Pancreas (tissue), 10 donors: ENCODE measurements at places on chromosomes 5 and 9. TPM values are rescaled to one million over a fixed set of nuclear protein-coding genes. Genes with fewer than 3 reads are reported as not detected.
A peak's percentile ranks its signal among the peaks of the same experiment; 100 is the strongest.

IRX2 gene
- total RNA-seq = 2.6 TPM

GRM6 gene
- not detected for total RNA-seq

ZFR gene
- total RNA-seq = 33.4 TPM

EIF4E1B gene
- not detected for total RNA-seq

NDST1 gene
- 42.7 TPM for total RNA-seq

KIF4B gene
- total RNA-seq = not detected

GRCh38 chr5:97355775-97356174 is 172.7 kb upstream of the RIOK2 start:
- no peaks in the 10 kb centered on the region for H3K4me1 ChIP-seq
- H3K36me3 ChIP-seq = no peaks in the 10 kb centered on the region
- no peak overlapping the region for H3K27ac ChIP-seq
- H3K27me3 ChIP-seq = no peaks in the 10 kb centered on the region

DNA sequence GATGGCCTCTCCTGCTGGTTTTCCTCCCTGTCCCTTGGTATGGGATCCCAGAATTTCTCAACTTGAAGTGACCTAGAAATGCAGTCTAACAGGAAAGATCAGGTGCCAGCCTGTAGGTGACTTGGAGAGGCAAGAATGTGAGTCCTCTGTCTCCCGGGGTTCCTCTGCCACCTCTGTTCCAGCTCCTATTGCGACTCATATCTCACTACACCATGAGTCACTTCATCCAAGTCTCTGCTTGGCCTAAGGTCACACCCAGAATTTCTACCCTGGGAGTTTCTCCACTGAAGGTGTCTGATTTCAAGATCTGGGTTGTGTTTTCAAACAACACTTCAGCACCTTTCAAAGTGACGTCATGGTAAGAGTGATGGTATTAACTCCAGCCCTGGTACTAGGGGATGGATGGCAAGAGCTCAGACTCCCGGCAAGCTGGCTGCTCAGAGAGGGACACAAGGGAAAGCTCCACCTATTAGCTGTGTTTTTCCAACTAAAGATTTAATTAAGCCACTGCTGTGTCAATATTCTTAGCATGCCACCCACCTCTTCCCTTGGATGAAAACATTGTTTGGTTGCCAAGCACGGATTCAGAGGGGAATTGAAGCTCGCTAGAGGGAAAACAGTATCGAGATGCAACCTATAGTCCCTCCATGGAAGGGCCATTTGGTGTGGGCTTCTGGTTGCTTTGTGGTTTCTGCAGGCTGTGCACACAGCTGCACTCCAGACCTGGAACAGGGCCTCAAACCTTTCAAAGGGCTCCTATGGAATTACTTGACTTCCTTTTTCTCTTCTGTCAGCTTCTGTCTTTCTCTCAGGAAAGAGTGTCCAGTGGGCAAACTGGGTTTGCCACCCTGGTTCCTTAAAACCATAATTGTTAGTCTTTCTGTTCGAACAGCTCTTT is 205.7 kb downstream of the GAS1 start:
- no peak for DNase-seq
- no peaks in the 10 kb centered on the region for H3K4me1 ChIP-seq
- H3K36me3 ChIP-seq = no peaks in the 10 kb centered on the region
- no peak overlapping the region for H3K27ac ChIP-seq
- no peak overlapping the region for H3K4me3 ChIP-seq

GRCh38 chr5:68180121-68181038 is 35.2 kb upstream of the PIK3R1 start:
- H3K36me3 ChIP-seq = no peaks in the 10 kb centered on the region
- no peak overlapping the region for H3K4me3 ChIP-seq
- peak; percentile 37 for DNase-seq
- no peaks in the 10 kb centered on the region for H3K27me3 ChIP-seq
- no peak overlapping the region for H3K27ac ChIP-seq

GRCh38 chr5:52702877-52703276 is 84.8 kb upstream of the ITGA1 start:
- H3K27ac ChIP-seq = no peak overlapping the region
- H3K27me3 ChIP-seq = no peaks in the 10 kb centered on the region
- no peak overlapping the region for H3K4me3 ChIP-seq
- DNase-seq = no peak
- no peaks in the 10 kb centered on the region for H3K36me3 ChIP-seq
- no peaks in the 10 kb centered on the region for H3K4me1 ChIP-seq

DNA sequence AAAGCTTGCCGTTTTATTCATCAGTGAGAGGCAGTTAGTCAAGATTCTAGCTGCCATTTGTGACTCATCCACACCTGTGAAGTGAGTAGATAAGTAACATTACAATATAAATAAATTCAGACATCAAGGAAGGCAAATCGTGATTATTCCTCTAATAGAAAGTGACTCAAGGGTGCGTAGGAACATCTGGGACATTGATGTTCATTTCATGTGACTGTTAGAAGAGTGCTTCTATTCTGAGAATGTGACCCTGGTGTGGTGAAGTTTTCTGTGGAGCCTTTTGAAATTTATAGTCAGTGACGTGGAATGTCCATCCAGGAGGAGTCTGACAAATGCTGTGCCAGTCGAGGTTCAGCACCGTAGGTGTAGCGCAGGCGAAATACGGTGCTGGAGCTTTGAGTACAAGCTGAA is 48.4 kb upstream of the FAM240B start:
- H3K27ac ChIP-seq = no peak overlapping the region
- no peaks in the 10 kb centered on the region for H3K4me1 ChIP-seq
- no peaks in the 10 kb centered on the region for H3K27me3 ChIP-seq
- H3K4me3 ChIP-seq = no peak overlapping the region
- no peaks in the 10 kb centered on the region for H3K36me3 ChIP-seq

DNA sequence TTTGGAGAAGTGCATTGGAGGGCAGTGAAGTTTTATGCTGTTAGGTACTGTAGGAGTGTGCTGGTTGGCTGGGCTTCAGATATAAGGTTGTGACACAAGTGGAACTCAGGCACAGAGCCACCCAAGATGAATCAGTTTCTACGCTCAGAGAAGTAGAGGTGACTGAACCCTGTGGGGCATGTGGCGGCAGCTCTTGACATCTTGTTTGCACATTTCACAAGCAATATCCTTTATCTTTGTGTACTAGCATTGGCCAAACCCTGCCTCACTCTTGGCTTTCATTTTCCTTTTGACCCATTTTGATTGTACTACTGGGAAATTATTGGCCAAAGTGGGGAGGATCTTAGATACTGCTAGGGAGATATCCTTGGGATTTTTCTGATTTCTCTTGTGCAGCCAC is 110.0 kb downstream of the PSAT1 start:
- no peaks in the 10 kb centered on the region for H3K27me3 ChIP-seq
- H3K27ac ChIP-seq = no peak overlapping the region
- H3K4me1 ChIP-seq = no peaks in the 10 kb centered on the region
- DNase-seq = peak; percentile 42
- no peaks in the 10 kb centered on the region for H3K36me3 ChIP-seq

- no peaks in the 10 kb centered on the region for H3K4me1 ChIP-seq
- no peaks in the 10 kb centered on the region for H3K27me3 ChIP-seq
- DNase-seq = no peak
Observed at GRCh38 chr5:1549475-1550030, 25.8 kb upstream of the LPCAT1 start.

- no peaks in the 10 kb centered on the region for H3K27me3 ChIP-seq
- no peaks in the 10 kb centered on the region for H3K4me1 ChIP-seq
- H3K27ac ChIP-seq = no peak overlapping the region
- DNase-seq = no peak
Observed at GRCh38 chr9:3648722-3649246, 123.0 kb upstream of the RFX3 start.

DNA sequence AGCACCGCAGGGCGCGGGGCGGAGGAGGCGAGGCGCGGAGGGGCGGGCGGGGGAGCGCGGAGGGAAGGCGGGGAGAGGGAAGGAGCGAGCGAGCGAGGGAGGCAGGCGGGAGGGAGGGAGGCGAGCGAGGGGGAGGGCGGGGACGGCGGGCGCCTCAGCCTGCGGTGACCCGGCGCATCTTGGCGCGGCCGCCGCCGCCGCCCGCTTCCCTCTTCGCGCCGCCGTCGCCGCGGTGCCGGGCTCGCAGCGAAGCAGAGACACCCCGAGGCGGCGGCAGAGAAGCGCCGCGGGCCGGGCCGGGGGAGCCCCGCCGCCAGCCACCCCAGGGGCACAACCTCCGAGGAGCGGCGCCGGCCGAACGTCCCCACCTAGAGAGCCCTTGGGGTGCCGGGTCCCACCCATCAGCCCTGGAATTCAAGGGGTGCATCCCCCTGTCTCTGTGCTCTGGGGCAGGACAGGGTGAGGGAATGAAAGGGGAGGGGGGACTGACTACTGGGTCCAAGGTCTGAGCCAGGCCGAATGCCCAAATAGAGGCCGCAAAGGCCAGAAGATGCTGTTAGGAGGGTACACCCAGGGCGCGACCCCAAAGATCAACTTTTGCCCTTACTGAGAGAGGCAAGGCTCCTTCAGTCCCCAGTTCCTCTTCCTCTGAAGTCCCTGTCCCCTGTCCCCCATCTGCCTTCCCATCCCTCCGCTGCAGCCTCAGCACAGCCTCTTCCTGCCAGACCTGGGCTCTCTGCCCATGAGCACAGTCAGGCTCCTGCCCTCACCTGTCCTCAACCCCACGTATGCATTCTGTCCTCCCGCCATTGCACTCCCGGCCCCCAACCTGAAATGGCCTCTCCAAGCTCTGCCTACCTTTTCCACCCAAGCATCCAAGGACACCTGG is at the start of gene ADAMTS2:
Gene ADAMTS2 (minus strand): TSS at position 29 of the 889 bp plus-strand sequence. CDS start 133 bp downstream, outside the sequence.
- DNase-seq = no peak
- H3K27me3 ChIP-seq = no peaks in the 10 kb centered on the region
- H3K4me3 ChIP-seq = peak within 1 kb of the TSS; percentile 45
- H3K4me1 ChIP-seq = peaks cover 5% of the 10 kb centered on the region
- no peaks in the 10 kb centered on the region for H3K36me3 ChIP-seq

DNA sequence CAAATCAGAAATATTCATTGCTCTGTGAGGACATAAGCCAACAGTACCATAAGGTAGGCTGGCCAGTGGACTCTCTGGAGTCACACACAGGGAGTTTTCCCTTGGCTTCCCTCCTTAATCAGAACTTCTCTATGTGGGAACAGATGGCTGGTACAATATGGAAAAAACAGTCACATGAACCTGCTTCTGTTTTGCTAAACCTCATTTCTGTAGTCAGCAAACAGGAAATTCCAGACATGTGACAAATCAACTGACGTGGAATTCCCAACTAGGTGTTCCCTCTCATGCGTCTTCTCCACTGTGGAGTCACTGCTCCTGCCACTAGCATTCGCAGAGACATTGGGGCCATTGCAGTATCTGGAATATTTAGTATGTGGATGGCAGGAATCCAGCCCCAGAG is 617.6 kb downstream of the KIF4B start:
- H3K4me3 ChIP-seq = no peak overlapping the region
- no peaks in the 10 kb centered on the region for H3K36me3 ChIP-seq
- no peaks in the 10 kb centered on the region for H3K27me3 ChIP-seq
- H3K27ac ChIP-seq = no peak overlapping the region
- DNase-seq = no peak

DNA sequence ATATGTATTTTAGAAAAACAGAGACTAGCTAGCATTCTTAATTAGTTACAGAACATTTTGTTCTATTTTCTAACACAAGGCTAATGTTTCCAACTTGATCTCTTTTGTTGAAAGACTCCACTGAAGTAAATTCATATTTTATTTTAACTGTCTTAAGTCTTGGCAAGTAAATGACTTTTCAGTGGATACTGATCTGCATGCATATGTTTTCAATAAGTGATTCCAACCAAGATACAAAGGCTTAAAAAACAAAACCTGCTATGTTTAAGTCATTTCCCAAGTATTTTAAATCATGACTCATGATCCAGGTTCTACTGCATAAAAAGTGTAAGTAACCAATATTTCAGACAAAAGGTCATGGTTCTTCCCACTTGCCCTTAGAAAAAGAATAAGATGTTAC is 5.7 kb downstream of the CDO1 start:
- peaks cover 13% of the 10 kb centered on the region for H3K4me1 ChIP-seq
- no peak for DNase-seq
- no peak overlapping the region for H3K27ac ChIP-seq
- H3K36me3 ChIP-seq = no peaks in the 10 kb centered on the region

- no peaks in the 10 kb centered on the region for H3K36me3 ChIP-seq
- no peak for DNase-seq
- H3K4me3 ChIP-seq = no peak overlapping the region
- H3K27me3 ChIP-seq = no peaks in the 10 kb centered on the region
Observed at GRCh38 chr9:13939701-13940490, 374.0 kb downstream of the NFIB start.

DNA sequence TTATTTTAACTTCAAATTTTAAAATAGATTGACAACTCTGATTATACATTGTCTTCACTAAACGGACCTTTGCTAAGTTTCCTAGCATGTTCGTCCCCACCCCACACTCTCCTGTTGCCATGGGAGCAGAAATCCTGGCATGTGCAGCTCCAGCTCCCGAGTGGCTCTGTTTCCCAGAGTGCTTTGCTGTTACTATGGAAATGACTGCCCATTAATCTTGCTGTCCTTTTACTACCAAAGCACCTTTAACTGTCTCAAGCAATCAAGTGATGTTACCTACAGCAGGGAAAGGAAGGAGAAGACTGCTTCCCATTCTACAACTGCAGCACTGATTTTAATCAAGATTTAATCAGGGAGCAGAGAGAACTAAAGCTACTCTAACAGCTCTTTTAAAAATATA is 212.0 kb upstream of the KIF2A start:
- no peaks in the 10 kb centered on the region for H3K27me3 ChIP-seq
- H3K4me3 ChIP-seq = no peak overlapping the region
- H3K27ac ChIP-seq = no peak overlapping the region
- H3K36me3 ChIP-seq = no peaks in the 10 kb centered on the region

DNA sequence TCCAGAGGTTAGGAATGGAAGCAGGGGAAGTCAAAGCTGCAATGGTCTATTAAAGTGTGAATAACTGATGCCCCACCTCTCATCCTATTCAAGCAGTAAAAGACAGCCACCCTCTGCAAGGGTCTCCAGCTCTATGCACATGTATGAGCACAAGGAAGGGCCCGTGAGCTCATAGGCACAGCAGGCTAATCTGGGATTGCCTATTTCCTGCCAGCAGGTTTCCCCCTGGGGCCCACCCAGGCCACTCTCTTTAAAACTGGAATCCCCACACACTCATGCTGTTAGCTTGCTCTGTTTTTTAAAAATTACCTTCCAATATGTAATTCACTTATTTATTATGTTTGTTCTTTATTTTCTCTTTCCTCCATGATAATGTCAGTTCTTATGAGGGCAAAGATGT is 48.7 kb upstream of the ZNF366 start:
- no peak overlapping the region for H3K27ac ChIP-seq
- H3K27me3 ChIP-seq = no peaks in the 10 kb centered on the region
- DNase-seq = no peak
- no peaks in the 10 kb centered on the region for H3K4me1 ChIP-seq
- no peaks in the 10 kb centered on the region for H3K36me3 ChIP-seq
- no peak overlapping the region for H3K4me3 ChIP-seq

DNA sequence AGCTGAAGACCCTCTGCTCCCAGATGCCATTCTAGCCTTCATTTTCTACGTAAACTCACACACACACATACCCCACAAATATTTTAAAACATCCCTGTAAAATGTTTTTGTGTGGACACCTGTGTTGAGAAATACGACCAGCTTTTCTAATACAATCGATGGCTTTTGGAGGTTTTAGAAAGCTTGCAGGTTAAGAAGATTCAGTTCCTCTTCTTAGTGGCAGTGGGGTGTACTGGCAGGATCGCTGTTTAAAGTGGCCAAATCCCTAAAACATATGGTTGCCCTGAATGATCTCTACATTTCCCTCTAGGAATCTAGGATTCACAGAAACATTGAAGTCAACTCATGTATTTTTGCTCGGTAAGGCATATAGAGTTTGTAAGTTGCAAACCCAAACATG is 236.3 kb downstream of the NSG2 start:
- H3K27me3 ChIP-seq = no peaks in the 10 kb centered on the region
- no peak overlapping the region for H3K27ac ChIP-seq
- no peaks in the 10 kb centered on the region for H3K36me3 ChIP-seq
- no peak for DNase-seq
